ENCODE measurements at places on chromosomes 4 and X.
A peak's percentile ranks its signal among the peaks of the same experiment; 100 is the strongest.

DNA sequence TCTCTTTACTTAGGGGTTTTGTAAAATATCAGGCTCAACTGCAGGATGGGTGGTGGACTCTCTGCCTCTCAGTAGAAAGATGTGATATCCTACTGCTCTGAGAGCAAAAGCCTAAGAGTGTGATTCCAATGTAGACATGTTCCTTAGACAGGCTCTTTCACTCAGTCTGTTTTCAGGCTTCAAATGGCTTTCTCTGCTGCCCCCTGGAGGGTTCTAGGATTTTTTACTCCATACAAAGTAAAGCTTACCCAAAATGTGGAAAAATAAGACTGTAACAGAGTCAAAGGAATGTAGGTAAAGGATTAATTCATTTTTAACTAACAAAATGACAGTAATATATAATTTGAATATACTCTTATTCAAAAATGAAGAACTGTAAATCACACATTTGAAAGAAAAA lies 32.1 kb downstream of the ZGRF1 start:
- peak; percentile 57 for DNase-seq

- DNase-seq, result no peak
These were observed 410.5 kb downstream of the PPP3CA start for GRCh38 chr4:100936661-100937375.

DNA sequence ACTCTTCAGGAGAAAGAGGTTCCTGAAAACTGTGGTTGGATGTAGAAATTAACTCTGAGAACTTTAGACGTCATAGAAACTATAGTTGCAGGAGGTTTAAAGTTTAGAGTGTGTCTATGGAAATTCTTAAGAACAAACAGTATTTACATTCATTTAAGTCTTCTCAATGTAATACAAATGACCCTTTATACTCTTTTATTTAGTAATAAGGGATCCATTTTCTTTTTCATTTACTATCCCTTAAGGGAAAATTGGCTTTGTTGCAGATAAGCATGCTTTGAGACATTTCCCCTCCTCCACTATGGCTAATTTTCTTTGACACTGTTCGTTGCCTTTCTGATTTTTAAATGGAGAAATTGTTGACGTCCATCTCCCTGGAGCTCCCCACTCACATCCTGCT lies 96.4 kb downstream of the POLA1 start:
- DNase-seq, result no peak

- no peak for DNase-seq
These were observed 344.9 kb downstream of the BCOR start for GRCh38 chrX:39752815-39753214.

GRCh38 chrX:30938295-30938694 lies 49.2 kb upstream of the TAB3 start:
- no peak for DNase-seq
